ENCODE measurements at places on chromosomes 7 and 10.
A peak's percentile ranks its signal among the peaks of the same experiment; 100 is the strongest.

DNA sequence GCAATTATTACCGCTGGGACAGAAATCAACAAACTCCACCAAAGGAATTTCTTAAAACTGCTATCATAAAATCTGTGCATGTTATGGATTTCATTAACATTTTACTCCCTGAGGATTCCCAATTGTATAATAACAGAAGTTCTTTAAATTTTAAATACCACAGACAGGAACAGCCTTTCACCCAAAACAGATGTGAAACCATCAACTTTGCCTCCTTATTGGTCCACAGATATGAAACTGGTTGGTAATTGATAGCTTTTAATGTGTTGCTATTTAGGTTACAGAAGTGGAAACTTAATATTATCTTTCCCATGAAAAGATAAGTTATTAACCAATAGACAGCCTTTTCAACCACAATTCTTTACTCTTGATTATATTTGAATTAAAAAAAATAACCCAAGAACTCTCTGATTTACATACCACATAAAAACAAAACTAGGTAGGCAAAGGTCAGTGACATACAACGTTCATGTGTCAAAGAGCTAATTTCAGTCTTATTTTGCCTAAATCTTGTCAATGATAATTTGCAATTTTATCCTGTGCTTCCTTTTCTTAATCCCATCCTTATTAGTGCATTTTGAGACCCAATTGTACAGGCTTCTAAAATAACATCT is 90.0 kb downstream of the NRP1 start:
- DNase-seq: no peak

DNA sequence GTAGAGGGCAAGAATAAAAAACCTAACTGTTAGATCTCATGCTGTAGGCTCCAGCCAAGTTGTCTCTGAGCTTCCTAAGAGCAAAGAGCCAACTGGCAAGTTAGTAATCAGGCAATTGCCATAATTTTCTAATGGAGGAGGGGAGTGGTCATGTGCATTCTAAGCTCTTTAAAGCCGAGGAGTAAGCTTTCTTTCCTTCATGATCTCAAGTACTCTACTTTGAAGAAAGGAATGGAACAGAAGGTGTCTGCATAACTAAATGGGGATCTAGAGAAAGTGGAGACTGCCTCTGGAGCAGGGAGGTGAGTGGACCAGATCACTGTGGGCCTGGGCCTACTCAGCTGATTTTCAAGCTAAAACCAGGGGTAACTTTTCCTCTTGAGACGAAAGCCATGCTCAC is 37.7 kb upstream of the TOMM7 start:
- DNase-seq: no peak

GRCh38 chr10:14681305-14681704 is 93.4 kb downstream of the FAM107B start:
- DNase-seq: no peak

GRCh38 chr7:74627661-74628411 is 29.7 kb upstream of the GTF2I start:
- DNase-seq: no peak

GRCh38 chr10:34446049-34446448 is 369.0 kb downstream of the PARD3 start:
- no peak for DNase-seq

GRCh38 chr7:134071355-134072331 is 55.5 kb upstream of the LRGUK start:
- no peak for DNase-seq

DNA sequence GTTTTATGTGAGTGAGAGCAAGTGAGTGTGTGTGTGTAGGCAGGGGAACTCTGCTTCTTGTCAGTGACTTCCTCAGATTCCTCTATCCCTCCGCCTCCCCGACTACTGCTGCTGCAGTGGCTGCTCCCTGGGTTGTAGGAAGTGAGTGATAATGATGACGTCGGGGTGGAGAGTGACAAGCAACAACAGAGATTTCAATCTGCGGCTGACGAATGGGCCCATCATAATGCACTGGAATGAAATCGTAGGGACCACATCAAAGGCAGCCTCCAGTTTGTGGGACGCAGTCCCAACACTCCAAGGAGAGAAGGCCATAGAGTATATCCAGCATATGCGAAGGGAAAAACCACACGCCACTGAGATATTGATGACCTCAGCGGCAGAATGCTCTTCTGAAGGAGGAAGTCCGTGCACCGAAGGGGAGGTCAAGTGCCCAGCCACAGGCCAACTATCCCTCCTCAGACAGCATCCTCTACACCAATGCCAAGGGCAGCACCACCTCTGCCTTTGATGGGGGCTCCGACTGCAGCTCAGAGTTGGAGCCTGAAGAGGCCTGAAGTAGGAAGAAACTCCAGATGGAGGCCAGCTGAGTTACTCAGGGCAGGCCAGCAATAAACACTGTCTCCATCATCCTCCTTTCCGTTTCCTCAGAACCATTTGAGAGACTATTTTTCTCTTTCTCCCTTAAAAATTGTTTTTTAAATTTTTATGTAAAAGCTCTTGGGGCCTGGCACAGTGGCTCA is 11.3 kb upstream of the STMP1 start:
- DNase-seq: no peak

- DNase-seq: no peak
These were observed 390.3 kb downstream of the GRID1 start for GRCh38 chr10:85976267-85976793.

GRCh38 chr10:31647861-31648260 is 280.8 kb downstream of the ARHGAP12 start:
- DNase-seq: no peak

DNA sequence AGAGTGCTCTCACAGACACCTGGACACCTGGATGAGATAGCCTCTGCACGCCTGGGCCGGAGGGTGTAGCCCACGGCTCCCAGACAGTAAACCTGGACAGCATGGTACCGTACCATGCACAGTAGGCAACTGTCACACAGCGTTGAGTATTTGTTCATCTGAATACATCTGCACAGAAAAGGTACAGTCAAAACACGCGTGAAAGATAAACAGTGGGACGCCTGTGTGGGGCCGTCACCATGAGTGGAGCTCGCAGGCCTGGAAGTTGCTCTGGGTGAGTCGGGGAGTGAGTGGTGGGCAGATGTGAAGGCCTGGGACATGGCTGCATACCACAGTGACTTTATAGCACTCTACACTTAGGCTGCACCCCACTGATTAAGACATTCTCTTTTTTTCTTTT is 280.0 kb upstream of the SHH start:
- DNase-seq: no peak

DNA sequence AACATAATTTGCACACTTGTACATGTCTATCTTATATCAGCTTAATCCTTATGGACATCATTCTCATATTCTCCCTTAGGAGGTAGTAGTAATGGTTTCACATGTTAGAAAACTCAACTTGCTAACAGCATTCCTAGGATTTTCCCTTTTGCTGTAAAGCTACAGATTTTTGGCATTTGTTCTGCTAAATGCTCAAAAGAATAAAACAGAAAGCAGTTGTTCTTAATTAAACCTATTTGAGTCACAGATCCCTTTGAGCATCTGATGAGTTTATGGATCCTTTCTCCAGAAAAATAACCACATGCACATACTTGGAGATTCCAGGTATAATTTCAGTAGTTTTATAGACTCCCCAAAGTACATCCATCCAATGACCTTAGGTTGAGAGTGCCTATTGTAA is 122.9 kb upstream of the BET1 start:
- DNase-seq: peak; percentile 63

GRCh38 chr7:99141334-99141733 is 2.6 kb downstream of the SMURF1 start:
- no peak for DNase-seq

DNA sequence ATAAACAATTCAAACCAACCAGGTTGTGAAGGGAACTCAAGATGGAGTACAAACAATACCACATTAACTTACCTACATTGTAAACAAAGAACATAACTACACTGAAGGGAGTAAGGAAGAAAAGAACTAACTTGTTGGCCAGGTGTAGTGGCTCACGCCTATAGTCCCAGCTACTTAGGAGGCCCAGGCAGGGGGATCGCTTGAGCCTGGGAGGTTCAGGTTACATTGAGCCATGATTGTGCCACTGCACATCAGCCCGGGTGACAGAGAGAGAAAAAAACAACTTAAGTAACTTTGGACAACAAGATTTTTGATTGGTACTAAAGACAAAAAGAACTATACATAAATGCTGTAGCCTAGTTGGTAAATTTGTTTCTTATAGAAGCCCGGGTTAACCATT is 68.8 kb downstream of the TRIL start:
- no peak for DNase-seq

GRCh38 chr10:61888744-61889143 is 12.8 kb upstream of the ARID5B start:
- no peak for DNase-seq

DNA sequence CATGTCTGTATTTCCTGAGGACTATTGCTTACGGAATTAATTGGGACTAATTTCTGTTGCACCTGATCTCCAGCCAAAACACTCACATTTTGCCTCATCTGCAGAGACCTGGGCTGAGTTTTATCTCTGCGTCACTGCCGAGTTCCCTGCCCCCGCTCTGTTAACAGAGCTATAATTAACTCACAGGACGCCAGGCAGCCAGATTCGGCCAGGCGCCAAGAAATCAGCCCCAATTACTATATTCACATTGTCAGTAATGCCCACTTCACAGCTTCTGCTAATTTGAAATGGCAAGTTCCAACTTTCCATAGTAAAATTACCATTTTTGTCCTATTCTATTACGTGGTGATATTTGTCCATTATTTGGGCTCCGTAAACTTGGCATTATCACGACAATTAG is 130.5 kb downstream of the CUX1 start:
- no peak for DNase-seq

- peak; percentile 72 for DNase-seq
These were observed 201.7 kb upstream of the PRSS58 start for GRCh38 chr7:142459551-142459963.

- no peak for DNase-seq
These were observed 225.0 kb downstream of the CACNB2 start for GRCh38 chr10:18364987-18365775.

GRCh38 chr7:105820363-105821066 is 55.9 kb downstream of the ATXN7L1 start:
- DNase-seq: no peak

GRCh38 chr10:104273286-104273685 is 4.3 kb downstream of the GSTO2 start:
- DNase-seq: no peak

GRCh38 chr10:8282340-8282739 is 227.9 kb downstream of the GATA3 start:
- no peak for DNase-seq

- DNase-seq: no peak
These were observed 14.5 kb downstream of the NUDT5 start for GRCh38 chr10:12181065-12181775.

- no peak for DNase-seq
These were observed 10.0 kb upstream of the MARVELD1 start for GRCh38 chr10:97703398-97704067.

DNA sequence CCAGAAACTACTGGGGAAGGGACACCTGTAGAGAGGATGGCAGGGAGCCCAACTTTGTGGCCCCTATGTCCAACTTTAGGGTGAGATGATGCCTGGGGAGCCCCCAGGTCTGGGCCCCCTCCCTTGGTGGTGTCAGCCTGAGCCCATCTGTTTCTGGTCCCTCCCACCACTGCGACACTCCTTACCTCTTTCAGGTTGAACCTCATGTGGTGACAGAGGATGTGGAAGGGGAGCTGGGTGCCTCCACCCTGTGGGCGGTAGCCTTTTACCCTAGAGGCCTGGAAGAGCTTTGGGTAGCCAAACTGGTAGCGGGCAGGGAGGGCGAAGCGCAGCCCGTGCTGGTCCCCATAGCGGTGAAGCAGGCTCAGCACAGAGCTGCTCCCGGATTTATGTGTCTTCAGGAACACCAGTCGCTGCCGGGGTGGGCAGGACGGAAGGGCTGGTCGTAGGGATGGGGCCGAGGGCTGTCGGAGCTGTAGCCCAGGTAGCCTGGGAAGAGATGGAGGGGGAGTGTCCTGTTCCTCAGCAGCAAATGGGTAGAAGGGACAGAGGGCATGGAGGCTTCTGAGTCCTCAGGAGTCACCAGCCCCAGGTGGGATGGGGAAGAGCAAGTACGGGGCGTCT is 2.0 kb downstream of the GAL3ST4 start:
- no peak for DNase-seq

GRCh38 chr7:19060761-19061259 is 56.6 kb downstream of the TWIST1 start:
- peak; percentile 72 for DNase-seq

GRCh38 chr7:127021019-127021738 is 231.6 kb downstream of the GRM8 start:
- DNase-seq: no peak

DNA sequence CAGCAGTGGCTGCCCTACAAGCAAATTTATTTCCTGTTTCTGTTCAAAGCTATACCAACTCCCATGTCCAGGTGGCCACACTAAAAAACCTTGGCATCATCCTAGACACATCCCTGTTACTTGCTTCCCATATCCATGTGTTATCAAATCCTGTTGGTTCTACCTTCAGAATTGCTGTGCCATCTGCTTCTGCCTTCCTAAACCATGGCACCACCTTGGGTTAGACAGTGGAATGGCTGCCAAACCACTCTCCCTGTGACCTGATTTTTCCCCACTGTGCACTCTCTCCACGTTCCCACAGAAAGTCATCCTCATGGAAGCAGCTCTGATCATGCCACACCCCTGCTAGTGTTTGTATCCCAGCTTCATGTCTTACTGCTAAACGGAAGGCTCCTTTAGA is 697.6 kb upstream of the GALNT17 start:
- no peak for DNase-seq

DNA sequence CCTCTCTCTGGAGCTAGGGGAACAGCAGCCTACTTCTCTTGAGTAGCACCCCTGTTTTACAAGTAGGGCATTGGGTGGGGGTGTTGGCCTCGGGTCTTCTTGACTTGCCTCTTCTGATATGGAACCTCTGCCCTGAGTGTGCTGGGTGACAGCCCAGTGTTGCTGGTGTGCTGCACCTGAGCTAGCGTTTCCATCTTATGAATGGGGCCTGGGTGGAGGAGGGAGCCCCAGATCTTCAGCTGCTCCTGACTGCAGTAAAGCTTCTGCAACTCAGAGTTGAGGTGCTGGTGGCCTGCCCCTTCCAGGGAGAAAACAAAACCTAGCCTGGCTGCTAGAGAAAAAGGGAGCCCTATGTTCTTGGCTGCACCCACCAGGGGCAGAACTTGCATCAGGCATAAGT is 202.5 kb upstream of the SHH start:
- no peak for DNase-seq

- no peak for DNase-seq
These were observed 52.6 kb downstream of the ANK3 start for GRCh38 chr10:60336901-60337630.

Measured in HFF-Myc (cell line).